ENCODE measurements at places on chromosomes 2 and 18. TPM values are rescaled to one million over a fixed set of nuclear protein-coding genes. Genes with fewer than 3 reads are reported as not detected.

The MPP4 gene
- polyA plus RNA-seq: 1.4 TPM

The NR4A2 gene
- 7.2 TPM for polyA plus RNA-seq

The LRRC30 gene
- polyA plus RNA-seq: not detected

The TMEM200C gene
- 1.1 TPM for polyA plus RNA-seq

The KCNK3 gene
- 0.39 TPM for polyA plus RNA-seq

The BCL11A gene
- 215 TPM for polyA plus RNA-seq

The C2orf76 gene
- 47.8 TPM for polyA plus RNA-seq

The ARHGEF33 gene
- 130 TPM for polyA plus RNA-seq

The PLEKHB2 gene
- polyA plus RNA-seq: 101 TPM

The C2orf72 gene
- polyA plus RNA-seq: 3.6 TPM

The ATIC gene
- 122 TPM for polyA plus RNA-seq

The VWC2L gene
- not detected for polyA plus RNA-seq

The GAREM1 gene
- polyA plus RNA-seq: 5.6 TPM

The FOSL2 gene
- 0.94 TPM for polyA plus RNA-seq

The SLC11A1 gene
- polyA plus RNA-seq: not detected

The SLC8A1 gene
- 388 TPM for polyA plus RNA-seq

The MBD1 gene
- 7.2 TPM for polyA plus RNA-seq

The AQP12A gene
- not detected for polyA plus RNA-seq

The GAD1 gene
- polyA plus RNA-seq: 427 TPM

The NXPH2 gene
- polyA plus RNA-seq: 1.5 TPM

The CYP1B1 gene
- 1.1 TPM for polyA plus RNA-seq

The CAPN14 gene
- polyA plus RNA-seq: 0.14 TPM

The PER2 gene
- 3.5 TPM for polyA plus RNA-seq

The FAM124B gene
- 2.8 TPM for polyA plus RNA-seq

The PARD6G gene
- polyA plus RNA-seq: not detected

The APCDD1 gene
- polyA plus RNA-seq: 3.3 TPM

The MOGAT1 gene
- not detected for polyA plus RNA-seq

The SP5 gene
- not detected for polyA plus RNA-seq

The RUFY4 gene
- polyA plus RNA-seq: not detected

The KHK gene
- 1.3 TPM for polyA plus RNA-seq

The SERPINB13 gene
- polyA plus RNA-seq: not detected

The SPHKAP gene
- polyA plus RNA-seq: 4.3 TPM

All from Purkinje cell (primary cell).